NCI-H82 (cell line): ENCODE measurements at places on chromosomes 16 and 17.
A peak's percentile ranks its signal among the peaks of the same experiment; 100 is the strongest.

DNA sequence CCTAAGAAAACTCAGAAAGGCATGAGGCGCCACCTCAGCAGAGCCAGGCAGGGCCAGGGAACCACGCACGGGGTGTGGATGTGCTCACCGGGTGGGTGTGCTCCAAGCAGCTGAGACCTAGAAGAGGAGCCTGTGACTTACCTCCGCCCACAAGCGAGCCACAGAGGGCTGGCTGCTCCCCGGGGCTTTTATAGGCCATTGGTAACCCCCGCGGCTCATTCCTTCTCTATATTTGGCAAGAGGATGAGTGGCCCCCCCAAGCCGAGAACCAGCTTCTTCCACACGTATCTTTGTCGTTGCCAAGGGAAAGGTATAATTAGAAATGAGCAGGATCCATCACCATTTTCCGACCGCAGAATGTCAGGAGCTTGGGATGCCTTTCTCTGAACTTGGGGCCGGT, at the start of gene MYH3:
Gene MYH3, minus strand, starts transcription at position 162 of the 400 bp plus-strand sequence. CDS start 2,245 bp downstream, outside the sequence.
- DNase-seq = no peak

DNA sequence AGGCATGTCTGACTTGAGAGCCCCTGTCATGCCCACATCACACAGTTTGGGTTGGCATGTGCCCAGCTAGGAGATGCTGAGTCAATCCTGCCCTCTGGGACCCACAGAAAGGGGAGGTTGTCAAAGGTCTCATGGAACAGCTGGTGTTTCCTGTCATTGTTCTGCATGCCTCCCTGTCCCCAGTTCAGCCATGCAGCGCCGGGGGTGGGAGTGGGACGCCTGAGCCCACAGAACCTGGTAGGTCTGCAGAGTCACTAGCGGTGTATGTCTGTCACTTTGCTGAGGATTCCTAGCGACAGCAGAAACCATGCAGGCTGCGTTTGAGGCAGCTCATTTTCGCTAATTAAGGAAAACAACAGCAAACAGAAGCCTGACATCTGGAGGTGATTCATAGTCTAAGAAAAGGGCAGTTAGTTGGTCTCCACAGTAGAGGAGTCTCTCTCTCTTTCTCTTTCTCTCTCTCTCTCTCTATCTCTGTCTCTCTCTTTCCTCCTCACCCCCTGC, 19.6 kb upstream of the CCL1 start:
- no peak for DNase-seq

- DNase-seq = no peak
Observed at GRCh38 chr17:38338053-38338452, 5.7 kb downstream of the GPR179 start.

DNA sequence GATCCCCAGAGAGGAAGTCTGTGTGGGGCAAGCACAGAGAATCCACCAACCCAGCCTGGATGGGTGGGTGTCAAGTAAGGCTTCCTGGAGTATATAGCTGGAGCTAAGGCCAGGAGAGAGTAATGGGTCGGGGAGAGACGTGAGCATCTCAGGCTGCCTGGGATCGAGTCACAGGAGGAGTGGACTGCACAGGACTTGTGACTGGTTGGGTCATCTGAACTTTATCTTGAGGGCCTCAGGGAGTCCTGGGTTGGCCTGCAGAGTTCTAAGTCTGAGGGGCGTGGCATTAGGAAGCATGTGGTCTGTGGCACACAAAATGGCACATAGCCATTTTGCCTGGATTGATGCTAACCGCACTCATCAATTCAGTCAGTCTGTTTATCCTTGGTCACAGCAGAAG, 1.5 kb downstream of the PLA2G15 start:
- DNase-seq = no peak

GRCh38 chr17:10278218-10278617, 79.8 kb upstream of the GAS7 start:
- DNase-seq = peak; percentile 32

DNA sequence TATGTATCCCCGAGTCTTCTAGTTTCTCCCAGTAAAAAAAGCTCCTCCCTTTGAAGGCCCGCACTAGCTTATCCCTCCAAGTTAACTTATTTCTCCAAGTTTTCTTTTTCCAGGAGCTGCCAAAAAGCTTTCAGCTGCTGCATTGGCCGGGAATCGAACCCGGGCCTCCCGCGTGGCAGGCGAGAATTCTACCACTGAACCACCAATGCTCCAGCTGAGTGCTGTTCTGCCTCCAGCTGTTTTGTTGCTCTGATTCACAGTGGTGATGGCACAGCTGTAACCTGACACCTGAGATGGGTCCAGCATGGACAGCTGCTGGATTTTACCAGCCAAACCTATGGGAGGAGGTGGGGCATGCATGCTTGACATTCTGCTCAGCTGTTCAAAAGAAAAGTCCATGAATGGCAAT, 22.1 kb downstream of the VAC14 start:
- no peak for DNase-seq

DNA sequence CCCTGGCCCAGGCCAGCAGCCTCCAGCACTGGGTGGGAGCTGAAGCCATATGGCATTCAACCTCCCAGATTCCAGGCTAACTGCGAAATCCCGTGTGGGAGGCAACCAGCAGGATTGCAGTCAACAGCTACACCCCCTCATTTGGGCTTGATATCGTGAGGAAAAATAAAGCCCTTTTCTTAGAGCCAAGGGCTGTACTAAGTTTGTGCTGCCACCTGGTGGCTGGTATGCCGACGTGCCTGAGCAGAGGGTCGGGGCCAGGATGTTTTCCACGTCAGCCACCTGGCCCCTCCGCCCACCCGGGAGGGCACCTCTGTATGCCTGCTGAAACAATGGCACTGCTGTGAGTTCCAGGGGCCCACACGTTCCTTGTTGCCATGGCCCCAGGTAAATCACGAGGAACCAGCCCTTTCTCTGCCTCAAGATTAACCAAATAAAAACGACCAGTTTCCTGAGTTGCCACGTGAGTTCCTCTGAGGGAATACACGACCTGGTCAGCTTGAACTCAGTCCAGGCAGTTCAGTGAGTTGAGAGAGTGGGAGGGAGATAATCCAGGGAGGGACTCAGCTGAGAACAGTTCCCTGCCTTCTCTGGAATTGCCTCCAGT, 9.0 kb downstream of the TMEM98 start:
- DNase-seq = peak; percentile 84

GRCh38 chr16:66116163-66117002, 250.1 kb upstream of the CDH5 start:
- peak; percentile 80 for DNase-seq

DNA sequence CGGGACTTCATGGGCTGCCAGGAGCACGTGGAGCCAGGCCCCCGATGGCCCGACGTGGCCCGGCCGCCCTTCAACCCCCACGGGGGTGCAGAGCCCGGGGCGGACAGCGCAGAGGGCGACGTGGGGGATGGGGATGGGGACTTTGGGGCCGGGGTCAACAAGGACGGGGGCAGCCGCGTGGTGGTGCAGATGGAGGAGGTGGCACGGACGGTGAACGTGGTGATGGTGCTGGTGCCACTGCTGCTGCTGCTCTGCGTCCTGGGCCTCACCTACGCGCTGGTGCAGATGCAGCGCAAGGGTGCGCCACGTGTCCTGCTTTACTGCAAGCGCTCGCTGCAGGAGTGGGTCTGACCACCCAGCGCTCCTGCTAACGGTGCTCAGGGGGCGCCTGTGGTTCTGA, 19.5 kb downstream of the MMP15 start:
- no peak for DNase-seq

DNA sequence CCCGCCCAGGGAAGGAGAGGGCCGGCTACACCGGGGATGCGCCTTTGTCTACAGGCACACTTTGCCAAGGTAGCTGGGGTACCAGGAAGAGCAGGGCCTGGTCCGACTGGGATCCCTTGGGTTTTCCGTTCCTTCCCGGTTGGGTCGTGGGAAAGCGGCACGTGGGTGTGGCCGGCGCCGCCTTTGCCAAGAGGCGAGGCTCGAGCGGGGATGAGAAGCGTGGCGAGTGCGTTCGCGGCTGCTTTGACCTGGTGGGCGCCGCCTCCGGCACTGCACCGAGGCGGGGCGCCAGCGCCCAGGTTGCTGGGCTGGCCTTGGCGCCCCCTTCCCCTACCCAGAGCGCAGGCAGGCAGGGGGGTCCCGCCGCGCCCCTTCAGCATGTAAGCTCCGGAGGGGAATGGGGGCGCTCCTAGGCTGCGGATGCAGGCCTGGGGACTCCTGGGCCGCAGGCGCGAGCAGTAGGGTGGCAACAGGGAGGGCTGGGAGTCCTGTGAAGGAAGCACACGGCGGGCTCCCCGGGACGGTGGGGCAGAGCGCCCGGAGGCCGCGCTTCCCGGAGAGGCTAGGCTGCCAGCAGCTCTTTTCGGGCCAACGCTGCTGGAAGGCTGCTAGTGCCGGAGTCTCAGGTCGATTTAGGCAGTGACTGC, 2.0 kb downstream of the HAS3 start:
- DNase-seq = no peak

DNA sequence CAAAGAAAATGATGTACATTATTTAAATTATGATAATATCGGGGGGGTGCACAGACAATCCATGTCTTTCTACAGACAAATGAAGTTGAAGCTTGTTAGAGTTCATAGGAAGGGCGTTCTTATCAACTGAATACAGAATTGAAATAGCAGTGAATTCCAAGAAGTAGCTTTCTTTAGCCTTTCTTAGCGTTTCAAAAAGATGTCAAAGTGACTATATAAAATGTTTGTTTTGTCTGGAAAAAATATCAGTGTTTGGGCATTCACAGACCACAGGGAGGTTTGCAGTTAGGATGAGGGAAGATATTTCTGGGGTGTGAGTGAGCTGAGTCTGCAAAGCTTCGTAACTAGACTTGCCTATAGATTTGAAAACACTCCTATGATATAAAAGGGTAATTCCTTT, 55.0 kb downstream of the STX8 start:
- DNase-seq = no peak
